ENCODE measurements at places on chromosomes 1 and 21.
A peak's percentile ranks its signal among the peaks of the same experiment; 100 is the strongest.

- peak overlapping the region; percentile 62 for H3K4me3 ChIP-seq
- no peak overlapping the region for H3K27ac ChIP-seq
- DNase-seq = peak; percentile 76
- no peaks in the 10 kb centered on the region for H3K36me3 ChIP-seq
- H3K4me1 ChIP-seq = peaks cover 4% of the 10 kb centered on the region
Measured at GRCh38 chr21:16588433-16588860, 858.7 kb downstream of the USP25 start.

DNA sequence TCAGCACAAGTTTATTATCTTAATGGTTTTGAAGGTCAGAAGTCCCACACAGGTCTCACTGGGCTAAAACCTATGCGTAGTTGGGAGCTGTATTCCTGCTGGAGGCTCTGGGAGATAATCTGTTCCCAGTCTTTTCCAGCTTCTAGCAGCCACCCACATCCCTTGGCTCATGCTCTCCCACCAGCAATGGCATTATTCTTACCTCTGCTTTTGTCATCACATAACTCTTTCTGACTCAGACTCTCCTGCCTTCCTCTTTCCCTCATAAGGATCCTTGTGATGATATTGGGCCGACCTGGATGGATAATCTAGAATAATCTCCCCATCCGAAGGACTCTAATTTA lies 122.2 kb upstream of the PRDX6 start:
- H3K36me3 ChIP-seq = no peaks in the 10 kb centered on the region
- no peak for DNase-seq
- H3K4me3 ChIP-seq = no peak overlapping the region
- H3K27me3 ChIP-seq = no peaks in the 10 kb centered on the region
- no peaks in the 10 kb centered on the region for H3K4me1 ChIP-seq

- H3K4me1 ChIP-seq = no peaks in the 10 kb centered on the region
- H3K27me3 ChIP-seq = no peaks in the 10 kb centered on the region
- DNase-seq = no peak
- no peak overlapping the region for H3K27ac ChIP-seq
Measured at GRCh38 chr1:59445040-59445439, 148.1 kb downstream of the FGGY start.

- no peak for DNase-seq
- H3K36me3 ChIP-seq = no peaks in the 10 kb centered on the region
- H3K27me3 ChIP-seq = no peaks in the 10 kb centered on the region
Measured at GRCh38 chr1:185334182-185334581, 17.1 kb upstream of the IVNS1ABP start.

DNA sequence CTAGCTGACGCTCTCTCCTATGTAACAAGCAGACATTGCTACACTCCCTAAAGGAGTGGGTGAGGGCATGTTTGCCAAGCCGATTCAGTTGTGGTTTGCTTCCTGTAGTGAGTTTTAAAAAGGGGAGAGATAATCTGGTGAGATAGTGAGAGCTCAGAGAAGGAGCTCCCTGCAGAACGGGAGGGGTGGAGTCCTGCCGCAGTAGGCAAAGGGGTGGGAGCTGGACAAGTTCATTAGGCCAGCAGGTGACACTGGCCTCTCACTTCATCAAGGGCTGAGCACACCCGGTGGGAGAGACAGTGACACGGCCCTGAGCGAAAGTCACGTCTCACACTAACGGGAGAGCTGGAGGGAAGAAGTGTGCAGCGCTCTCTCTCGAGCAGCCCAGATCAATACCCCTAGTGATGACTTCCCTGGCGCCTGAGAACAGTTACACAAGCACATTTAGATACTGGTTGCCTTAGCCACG lies 144.0 kb upstream of the CD34 start:
- no peaks in the 10 kb centered on the region for H3K27me3 ChIP-seq
- no peaks in the 10 kb centered on the region for H3K36me3 ChIP-seq
- DNase-seq = no peak
- no peak overlapping the region for H3K4me3 ChIP-seq

- peak overlapping the region; percentile 57 for H3K27ac ChIP-seq
- no peaks in the 10 kb centered on the region for H3K36me3 ChIP-seq
- no peak overlapping the region for H3K4me3 ChIP-seq
- H3K27me3 ChIP-seq = no peaks in the 10 kb centered on the region
Measured at GRCh38 chr1:15168479-15168878, 14.9 kb downstream of the TMEM51 start.

DNA sequence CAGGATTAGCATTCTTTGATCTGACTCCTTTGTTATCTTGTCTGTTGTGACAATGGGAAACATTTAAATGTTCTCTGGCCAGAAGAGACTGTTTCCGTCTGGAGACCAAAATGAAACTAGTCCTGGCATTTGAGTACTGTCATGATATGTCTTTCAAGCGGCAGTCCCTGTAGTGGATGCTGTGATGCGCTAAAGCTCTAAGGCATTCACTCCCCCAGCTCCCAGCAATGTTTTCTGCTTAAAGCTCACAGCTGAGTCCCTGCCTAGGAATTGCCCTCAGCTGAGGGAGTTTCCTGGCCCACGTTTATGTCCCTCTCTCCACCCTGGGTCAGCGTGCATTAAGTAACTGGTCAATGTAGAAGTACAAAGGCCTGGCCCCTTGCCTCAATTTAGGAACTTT lies 109.4 kb downstream of the UCHL5 start:
- no peak for DNase-seq
- no peaks in the 10 kb centered on the region for H3K4me1 ChIP-seq
- H3K27ac ChIP-seq = no peak overlapping the region
- H3K36me3 ChIP-seq = no peaks in the 10 kb centered on the region

DNA sequence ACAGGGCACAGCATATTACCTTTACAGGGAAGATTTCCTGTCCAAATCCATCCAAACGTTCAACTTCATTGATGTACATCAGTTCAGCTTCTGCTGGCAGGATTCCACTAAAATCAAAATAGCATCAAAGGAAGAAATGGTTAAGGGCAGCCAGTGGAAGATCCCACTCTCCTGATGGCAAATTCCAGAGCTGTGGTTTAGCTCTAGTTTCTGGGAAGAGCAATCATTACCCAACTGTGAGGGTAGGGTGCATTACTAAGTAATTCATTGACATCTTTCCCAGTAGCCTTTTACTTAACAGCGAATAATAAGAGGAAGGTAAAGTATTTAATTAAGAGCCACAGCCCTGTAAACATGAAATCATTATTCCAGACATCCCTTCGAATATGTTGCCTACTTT lies 120.7 kb downstream of the SMYD2 start:
- H3K27ac ChIP-seq = no peak overlapping the region
- peaks cover 8% of the 10 kb centered on the region for H3K4me1 ChIP-seq
- DNase-seq = no peak
- H3K36me3 ChIP-seq = no peaks in the 10 kb centered on the region
- H3K4me3 ChIP-seq = no peak overlapping the region

DNA sequence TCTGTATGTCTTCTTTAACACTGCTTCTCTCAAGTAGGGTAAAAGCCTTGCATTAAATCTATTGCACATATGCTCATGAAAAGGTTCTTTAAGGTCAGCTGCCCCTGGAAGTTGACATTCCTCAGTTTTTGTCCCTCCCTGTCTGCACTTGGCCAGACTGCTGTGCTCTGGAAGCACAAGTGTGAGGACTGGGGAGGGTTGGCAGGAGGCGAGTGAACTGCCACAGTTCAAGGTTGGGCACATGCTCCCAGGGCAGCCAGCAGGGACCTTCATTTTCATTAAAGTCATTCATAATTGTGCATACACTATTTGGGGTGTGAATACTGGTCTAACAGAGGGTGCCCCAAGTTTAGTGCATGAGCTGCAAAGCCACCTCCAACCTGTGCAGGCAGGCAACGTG lies 10.9 kb upstream of the THEM5 start:
- no peaks in the 10 kb centered on the region for H3K27me3 ChIP-seq
- H3K4me3 ChIP-seq = no peak overlapping the region
- DNase-seq = no peak
- H3K36me3 ChIP-seq = no peaks in the 10 kb centered on the region
- H3K4me1 ChIP-seq = no peaks in the 10 kb centered on the region

DNA sequence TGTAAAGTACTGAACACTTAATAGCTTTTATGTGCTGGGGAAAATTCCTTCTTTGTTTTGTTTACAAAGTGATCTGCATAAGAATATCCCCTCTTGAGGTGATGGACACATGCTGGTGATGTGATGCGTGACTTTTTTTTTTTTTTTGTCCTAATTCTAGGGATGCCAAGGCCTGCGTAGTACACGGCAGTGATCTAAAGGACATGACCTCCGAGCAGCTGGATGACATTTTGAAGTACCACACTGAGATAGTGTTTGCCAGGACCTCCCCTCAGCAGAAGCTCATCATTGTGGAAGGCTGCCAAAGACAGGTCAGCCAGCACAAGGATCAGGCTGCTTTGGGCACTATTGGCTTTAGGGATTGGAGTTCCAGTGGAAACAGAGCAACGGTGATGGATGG lies 24.7 kb downstream of the ATP1A1 start:
- no peak for DNase-seq
- H3K4me3 ChIP-seq = no peak overlapping the region

- H3K27ac ChIP-seq = peak overlapping the region; percentile 52
- H3K4me1 ChIP-seq = peaks cover 5% of the 10 kb centered on the region
- no peaks in the 10 kb centered on the region for H3K27me3 ChIP-seq
- no peak for DNase-seq
Measured at GRCh38 chr1:95018602-95019369, 54.0 kb downstream of the ALG14 start.

- H3K27me3 ChIP-seq = no peaks in the 10 kb centered on the region
- no peak for DNase-seq
- H3K4me1 ChIP-seq = peaks cover 36% of the 10 kb centered on the region
- H3K27ac ChIP-seq = no peak overlapping the region
- H3K4me3 ChIP-seq = no peak overlapping the region
Measured at GRCh38 chr1:234728740-234729139, 118.8 kb upstream of the IRF2BP2 start.

DNA sequence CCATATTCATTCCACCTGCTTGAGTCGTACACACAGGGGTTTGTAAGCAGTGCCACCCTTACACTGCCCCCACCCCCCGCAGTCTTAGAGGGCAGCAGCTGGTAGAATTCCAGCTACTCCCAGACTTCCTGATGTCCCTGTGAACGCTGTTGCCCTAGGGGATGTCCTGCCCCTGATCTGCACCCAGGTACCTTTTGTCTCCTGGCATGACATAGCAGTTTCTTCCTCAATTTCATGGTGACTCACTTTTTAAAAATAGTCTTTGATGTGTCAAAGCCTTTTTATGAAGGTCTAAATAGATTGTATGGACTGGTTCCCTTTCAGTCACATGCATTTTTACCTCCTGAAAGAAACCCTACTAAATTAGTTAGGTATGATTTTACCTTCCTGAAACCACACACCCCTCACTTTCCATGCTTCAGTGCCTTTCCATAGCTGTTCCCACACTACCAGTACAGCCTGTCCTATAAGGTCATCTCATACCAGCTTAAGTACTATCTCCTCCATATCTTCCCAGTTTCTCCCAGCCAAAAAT lies 76.4 kb downstream of the ST3GAL3 start:
- H3K27me3 ChIP-seq = no peaks in the 10 kb centered on the region
- no peak overlapping the region for H3K27ac ChIP-seq
- H3K4me3 ChIP-seq = no peak overlapping the region
- no peak for DNase-seq

GRCh38 chr1:88058205-88058604 lies 625.9 kb upstream of the PKN2 start:
- H3K4me1 ChIP-seq = no peaks in the 10 kb centered on the region
- no peaks in the 10 kb centered on the region for H3K36me3 ChIP-seq
- no peak overlapping the region for H3K27ac ChIP-seq
- no peaks in the 10 kb centered on the region for H3K27me3 ChIP-seq
- no peak for DNase-seq

DNA sequence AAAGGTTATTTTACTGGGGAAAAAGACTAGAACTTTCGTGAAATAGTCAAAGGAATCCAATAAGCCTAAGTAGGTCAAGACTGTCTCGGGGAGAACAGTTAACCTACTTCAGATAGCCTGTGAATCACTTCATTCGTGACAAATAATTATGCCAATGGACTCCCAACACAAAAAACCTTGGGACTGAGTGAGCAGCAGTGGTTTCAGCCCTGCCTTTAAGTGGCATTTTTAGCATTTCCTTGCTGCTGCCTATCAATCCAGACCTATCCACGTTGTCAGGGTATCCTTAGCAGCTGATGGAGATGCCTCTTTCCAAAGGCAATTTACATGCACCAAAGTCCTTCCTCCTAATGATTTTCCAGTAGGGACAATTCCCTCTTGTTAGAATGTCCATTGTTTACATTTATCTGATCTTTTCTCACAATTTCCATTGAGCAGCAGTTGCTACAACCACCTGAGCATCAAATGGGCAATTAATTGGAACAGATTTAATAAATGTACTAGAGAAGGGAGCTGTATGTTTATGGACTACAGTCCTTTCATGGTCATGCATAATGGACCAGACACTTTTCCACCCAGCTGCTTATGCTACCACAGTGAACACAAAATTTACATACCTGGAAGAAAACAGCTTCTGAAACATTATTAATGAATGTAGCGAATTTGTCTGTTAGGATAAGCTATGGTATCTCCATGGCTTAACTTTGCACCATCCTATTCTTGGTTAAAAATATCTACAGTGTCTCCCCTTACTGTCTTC lies 75.8 kb downstream of the TM2D1 start:
- no peaks in the 10 kb centered on the region for H3K27me3 ChIP-seq
- no peak overlapping the region for H3K27ac ChIP-seq
- H3K4me1 ChIP-seq = no peaks in the 10 kb centered on the region

DNA sequence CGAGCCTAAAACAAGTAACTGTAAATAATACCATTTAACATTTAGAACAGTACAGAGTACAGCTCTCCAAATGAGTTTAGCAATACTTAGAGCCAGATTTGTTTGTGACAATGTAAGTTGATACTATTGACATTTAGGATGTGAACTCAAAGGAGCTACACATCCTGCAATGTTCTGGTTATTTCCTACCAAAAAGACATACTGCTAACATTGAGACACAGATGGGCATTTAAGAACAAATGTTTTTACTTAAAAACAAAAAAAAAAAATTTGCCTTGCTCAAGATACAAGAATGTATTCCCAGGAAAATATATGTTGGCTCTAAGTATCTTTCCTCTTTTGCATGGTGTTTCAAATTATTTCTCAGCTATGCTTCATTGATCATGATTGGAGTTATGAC lies 1464.8 kb upstream of the PRMT6 start:
- no peaks in the 10 kb centered on the region for H3K4me1 ChIP-seq
- H3K4me3 ChIP-seq = no peak overlapping the region
- DNase-seq = no peak
- no peak overlapping the region for H3K27ac ChIP-seq
- no peaks in the 10 kb centered on the region for H3K36me3 ChIP-seq

DNA sequence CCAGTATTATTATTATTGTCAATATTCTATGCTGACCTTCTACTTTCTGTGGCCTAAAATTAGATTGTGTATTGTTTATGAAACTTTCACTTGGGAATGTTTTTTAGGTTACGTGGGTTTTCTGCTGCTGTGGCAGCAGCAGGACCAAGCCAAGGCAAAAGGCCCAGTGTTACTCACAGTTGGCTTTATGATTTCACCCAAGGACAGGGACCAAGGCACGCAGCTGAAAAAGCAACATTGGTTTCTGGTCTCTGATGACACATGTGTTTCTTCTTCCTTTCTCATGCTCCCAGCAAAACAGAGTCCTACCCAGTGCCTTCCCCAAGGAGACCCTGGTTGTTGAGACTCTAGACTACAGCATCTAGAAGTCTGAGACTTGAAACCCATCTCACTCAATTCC lies 413.7 kb downstream of the SETD4 start:
- DNase-seq = no peak
- H3K4me1 ChIP-seq = no peaks in the 10 kb centered on the region
- H3K27me3 ChIP-seq = no peaks in the 10 kb centered on the region
- H3K27ac ChIP-seq = no peak overlapping the region
- H3K36me3 ChIP-seq = no peaks in the 10 kb centered on the region
- no peak overlapping the region for H3K4me3 ChIP-seq

GRCh38 chr1:8238141-8239038 lies 79.5 kb upstream of the SLC45A1 start:
- H3K27me3 ChIP-seq = no peaks in the 10 kb centered on the region
- H3K36me3 ChIP-seq = no peaks in the 10 kb centered on the region
- H3K4me3 ChIP-seq = no peak overlapping the region
- peaks cover 2% of the 10 kb centered on the region for H3K4me1 ChIP-seq
- no peak for DNase-seq
- H3K27ac ChIP-seq = no peak overlapping the region
